ENCODE measurements at places on chromosomes 7 and 10.

- DNase-seq: no peak
These were observed 537.6 kb downstream of the LRMDA start for GRCh38 chr10:75969031-75969430.

DNA sequence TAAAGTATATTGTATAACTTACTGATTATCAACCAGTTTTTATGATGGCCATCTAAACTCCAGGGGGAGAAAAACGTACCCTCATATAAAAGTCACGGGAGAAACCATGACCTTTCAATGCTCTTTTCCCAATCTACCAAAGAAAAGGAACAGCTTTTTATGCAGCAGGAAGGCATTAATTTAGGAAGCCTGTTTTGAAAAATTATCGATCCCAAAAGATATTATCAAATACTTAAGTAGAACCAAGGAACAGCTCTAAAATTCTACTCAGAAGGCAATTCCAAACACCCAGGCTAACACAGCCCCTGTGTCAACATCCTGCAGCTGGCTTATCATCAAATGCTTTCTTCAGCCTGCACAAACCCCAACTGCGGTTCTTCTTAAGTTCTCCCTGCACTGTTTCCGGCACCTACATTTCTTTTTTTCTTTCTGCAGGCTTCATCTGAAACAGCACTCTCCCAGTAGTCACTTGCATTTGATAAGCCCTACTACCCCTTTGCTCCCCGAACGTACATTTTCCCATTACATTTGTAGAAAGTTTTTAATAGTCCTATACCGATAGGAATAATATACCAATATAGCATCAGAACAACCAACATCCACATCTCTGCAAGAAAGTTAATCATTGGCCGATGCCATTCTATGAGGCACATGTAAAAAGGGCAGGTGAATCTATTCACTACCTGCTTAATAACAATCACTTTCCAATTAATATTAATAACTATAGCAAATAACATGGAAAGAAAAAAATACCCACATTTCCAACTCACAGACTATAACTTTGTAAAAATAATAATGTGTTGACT lies 47.9 kb downstream of the PIP4K2A start:
- DNase-seq: no peak

DNA sequence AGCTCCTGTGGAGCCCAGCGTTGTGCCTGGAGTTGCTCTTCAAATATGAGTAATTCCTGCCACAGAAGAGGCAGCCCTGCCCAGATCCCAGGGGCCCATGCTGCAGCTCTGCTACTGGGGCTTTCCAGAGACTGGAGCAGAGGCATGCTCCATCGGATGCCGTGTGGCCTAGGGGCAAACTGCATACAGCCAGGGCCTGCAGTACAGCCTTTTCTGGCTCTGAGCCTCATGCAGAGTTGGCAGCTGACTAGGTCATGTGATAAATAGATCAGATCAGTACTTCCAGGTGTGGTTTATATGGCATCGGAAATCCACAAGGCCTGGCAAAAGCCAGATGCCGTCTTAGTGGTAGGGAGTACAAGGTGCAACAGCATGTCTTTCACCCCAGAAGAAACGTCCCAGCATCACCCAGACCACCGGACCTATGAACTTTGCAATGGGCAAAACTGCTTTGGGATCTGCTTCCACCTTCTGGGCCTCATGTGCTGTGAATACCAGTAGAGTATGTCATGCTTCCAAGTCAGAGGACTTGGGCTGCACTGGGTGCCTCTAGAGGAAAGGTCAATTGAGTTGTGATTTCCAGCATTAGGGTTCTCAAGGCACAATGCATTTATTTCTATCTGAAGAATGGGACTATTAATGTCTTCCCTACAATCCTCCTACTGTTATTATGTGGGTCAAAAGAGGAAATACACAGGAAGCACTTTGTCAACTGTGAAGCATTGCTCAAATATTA lies 250.7 kb upstream of the ZNF32 start:
- no peak for DNase-seq

- no peak for DNase-seq
These were observed 196.9 kb upstream of the CNTNAP2 start for GRCh38 chr7:145919712-145920111.

- no peak for DNase-seq
These were observed 30.2 kb upstream of the INSIG1 start for GRCh38 chr7:155267436-155267835.

- no peak for DNase-seq
These were observed 1.6 kb downstream of the PRR15 start for GRCh38 chr7:29565224-29565630.

- DNase-seq: no peak
These were observed 17.4 kb downstream of the ZNRF2 start for GRCh38 chr7:30301751-30302150.

- DNase-seq: no peak
These were observed 19.6 kb upstream of the RET start for GRCh38 chr10:43057231-43057711.

GRCh38 chr10:133007360-133007858 lies 65.0 kb upstream of the CFAP46 start:
- DNase-seq: no peak

GRCh38 chr10:10368951-10369576 lies 648.6 kb upstream of the CELF2 start:
- no peak for DNase-seq

DNA sequence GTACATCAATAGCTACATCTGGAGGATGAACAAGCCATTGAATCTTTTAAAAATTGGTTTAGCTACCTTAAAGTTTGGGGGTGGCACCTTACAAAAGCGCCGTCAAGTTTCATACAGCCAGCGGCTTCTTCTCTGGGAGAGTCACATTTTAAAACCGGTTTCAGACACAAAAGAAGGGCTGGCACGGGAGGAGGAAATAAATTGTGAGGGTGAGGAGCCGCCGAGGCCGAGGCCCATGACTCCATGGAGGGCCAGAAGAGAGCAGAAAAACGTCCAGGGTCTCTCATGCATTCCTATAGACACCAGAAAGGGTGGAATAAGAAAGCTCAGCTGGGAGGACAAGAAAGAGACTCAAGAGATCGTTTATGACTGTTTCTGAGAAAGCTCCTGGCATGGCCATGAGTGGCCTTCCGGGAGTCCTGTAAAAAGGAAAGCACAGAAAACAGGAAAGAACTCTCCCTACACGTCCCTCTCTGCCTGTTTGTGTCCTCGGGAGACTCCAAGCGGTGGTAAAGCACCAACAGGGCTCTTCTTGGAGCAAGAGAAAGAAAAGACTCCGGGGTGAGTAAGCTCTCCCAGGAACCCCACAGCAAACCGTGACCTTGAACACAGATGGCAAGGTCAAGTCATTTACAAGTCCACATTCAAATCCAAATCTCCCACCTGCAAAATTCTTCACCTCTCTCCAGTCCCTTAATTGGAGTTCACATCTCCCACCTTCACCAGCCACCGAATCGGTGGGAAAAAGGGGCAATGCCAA lies 1.8 kb downstream of the FRAT2 start:
- DNase-seq: no peak

DNA sequence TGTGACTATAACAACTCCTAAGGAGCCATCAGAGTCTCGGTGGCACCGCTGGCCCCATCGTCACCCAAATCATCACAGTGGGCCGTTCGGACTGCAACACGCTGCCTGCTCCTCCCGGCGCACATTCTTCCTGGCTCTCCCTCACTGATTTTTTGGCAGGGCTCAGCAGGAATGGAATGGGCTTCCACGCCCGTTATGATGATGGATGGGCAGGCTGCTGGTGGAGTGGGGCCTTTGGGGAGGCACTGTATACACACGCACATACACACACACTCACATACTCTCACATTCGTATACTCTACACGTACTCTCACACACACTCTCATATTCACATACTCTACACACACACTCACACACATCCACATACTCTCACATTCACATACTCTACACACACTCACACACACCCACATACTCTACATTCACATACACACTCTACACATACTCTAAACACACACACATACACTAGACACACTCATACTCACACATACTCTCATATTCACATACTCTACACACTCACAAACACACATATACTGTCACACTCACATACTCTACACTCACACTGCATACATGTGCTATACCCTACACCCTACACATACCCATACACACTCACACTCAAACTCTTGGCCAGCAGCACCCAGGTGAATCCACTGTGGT lies 99.8 kb downstream of the KCNMA1 start:
- no peak for DNase-seq

GRCh38 chr10:68938117-68938516 lies 17.9 kb upstream of the DDX21 start:
- DNase-seq: no peak
